ENCODE measurements at places on chromosomes 7 and 10.

DNA sequence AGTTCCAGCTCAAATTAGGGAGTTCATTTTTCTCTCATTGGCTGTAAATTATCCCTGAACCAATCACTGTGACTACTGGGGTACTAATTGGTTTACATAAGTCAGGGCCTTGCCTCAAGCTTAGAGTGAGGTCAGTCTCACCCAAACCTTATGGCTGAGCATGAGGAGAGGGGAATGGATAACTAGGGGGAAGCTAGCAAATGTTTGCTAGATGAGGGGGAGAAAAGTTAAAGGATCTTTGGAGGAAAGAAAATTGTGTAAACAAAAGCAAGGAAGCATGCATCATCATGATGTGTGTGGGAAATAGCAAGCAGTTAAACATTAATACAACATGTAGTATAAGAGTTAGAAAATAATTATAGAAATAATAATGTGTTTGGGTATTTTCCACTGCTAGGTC lies 121.9 kb downstream of the BBS9 start:
- no peak for DNase-seq

- no peak for DNase-seq
These were observed 314.9 kb downstream of the RPS24 start for GRCh38 chr10:78348411-78349164.

- DNase-seq: no peak
These were observed 17.6 kb upstream of the SNX13 start for GRCh38 chr7:17957871-17958270.

DNA sequence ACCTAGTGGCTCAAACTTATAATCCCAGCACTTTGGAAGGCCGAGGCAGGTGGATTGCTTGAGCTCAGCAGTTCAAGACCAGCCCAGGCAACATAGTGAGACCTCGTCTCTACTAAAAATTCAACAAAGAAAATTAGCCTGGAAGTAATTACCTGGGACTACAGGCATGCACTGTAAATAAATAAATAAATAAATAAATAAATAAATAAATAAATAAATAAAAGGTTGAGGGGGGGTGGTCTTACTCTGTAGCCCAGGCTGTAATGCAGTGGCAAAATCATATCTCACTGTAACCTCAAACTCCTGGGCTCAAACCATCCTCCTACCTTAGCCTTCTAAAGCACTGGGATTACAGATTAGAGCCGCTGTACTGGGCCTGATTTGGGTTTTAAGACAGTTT lies 50.5 kb downstream of the RALA start:
- no peak for DNase-seq

DNA sequence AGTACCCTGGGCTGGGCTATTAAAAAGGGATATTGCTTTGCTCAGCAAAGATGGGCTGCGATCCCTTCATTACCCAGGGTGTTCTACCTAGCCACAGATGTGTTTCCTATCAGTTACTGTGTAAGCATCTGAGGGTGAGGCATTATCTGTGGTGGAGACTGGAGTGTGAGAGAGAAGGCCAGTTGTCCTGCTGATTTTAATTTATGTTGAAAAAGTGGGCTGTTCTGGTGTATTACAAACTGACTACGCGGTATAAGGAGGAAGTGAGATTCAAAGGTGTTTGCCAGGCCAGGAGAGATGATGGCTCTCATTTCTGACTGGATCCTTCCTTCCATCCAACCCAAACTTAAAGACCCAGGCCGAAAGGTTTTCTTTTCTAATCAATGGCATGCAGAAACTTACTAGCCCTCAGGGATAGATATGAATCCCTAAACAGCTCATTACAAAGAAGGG lies 7.6 kb downstream of the TCF7L2 start:
- no peak for DNase-seq

- DNase-seq: no peak
These were observed 79.1 kb downstream of the USP6NL start for GRCh38 chr10:11532306-11532705.

GRCh38 chr10:127715782-127716378 lies 21.1 kb upstream of the FOXI2 start:
- peak; percentile 37 for DNase-seq

DNA sequence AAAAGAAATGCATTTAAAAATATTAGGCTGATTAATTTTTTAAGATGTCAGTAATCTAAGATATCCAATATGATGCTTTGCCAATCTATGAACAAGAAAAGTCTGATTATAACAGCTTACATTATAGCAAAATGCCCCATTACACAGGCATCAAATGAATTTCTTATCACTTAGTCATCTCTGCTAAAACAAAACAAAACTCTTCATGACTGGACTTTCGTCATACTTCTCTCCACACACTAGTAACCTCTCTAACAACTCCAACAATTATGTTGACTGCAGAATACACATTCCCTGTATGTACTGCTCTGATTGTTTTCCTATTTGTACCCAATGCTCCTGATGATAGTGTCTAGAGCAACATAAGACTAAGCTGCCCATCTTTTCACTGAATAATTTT lies 3.8 kb upstream of the MKI67 start:
- DNase-seq: peak; percentile 19

DNA sequence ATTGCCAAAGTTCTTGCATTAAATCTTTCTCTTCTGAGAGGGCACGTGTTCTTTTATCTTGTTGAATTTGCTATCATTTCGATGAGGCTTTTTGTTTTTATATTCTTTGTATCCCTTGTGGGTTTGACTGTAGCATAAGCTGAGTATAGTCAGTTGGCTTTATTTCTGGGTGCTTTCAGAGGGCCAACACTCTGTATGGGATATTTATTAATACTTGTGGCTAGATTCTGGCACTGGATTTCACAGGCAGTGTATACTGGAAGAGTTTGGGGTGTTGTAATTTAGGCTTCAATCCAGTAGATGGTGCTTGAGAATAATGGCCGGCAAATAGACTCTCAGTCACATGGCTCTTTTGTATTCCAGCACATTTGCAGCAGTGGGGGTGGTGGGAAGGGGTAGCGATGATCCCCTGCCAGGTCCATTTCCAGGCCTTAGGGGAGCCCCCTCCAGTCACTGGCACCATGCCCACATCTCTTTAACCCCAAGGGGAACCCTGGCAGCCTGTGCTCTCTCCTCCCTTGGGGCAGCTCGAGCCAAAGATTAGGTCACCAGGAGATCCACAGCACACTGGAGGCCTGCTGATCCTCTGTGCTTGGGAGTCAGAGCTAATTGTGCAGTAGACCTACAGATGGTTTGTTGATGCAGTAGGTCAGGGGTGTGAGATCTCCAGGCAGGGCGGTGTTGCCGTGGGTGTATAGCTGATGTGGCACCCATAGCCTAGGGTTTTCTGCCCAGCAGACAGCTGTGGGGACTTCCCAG lies 81.8 kb downstream of the PTPN20 start:
- DNase-seq: peak; percentile 75

DNA sequence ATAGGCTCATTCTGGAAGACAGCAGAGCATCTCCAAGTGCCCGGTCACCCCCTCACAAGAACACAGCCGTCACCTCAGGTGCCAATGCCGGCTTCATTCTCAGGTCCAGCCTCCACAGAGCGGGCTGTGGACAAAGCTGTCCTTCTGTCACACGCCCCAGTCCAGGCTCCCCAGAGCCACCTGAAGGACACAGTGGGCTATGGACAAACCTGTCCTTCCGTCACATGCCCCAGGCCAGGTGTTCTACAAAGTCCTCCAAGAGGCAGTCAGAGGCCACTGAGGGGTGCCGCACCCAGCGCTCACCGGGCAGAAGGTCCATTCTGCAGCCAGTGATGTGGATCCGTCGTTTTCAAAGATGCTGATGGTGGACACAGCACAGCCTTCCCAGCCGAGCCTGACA lies 173.2 kb upstream of the PPP2R2D start:
- no peak for DNase-seq

DNA sequence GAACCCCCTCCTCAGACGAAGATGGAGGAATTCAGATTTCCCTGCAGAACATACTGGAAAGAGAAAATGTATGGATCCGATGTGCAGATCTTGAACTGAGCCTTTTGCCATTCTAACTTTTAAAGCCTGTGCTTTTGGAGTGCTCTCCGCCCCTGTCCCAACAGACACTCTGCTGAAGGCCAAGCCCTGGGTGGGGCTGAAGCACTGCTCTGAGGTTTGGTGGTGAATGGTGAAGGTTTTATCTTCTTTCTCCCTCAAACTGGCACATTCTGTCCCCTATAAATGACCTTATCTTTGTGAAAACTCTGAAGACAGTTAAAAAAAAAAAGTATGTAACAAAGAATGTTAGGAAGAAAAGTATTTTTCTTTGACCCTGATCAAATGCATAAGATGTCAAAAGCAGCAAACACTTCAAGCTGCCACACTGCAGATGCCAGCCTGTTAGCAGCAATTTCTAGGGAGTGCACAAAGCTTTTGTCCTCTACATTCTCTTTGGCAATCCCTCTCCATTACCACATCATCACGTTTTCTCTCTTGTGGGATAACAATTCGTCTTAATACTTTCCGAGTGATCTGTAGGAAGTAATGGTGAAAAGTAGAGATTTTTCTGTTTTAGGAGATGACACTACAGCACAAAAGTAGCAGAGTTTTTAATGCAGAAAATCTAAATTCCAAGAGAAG lies 137.3 kb upstream of the CCDC6 start:
- DNase-seq: no peak

DNA sequence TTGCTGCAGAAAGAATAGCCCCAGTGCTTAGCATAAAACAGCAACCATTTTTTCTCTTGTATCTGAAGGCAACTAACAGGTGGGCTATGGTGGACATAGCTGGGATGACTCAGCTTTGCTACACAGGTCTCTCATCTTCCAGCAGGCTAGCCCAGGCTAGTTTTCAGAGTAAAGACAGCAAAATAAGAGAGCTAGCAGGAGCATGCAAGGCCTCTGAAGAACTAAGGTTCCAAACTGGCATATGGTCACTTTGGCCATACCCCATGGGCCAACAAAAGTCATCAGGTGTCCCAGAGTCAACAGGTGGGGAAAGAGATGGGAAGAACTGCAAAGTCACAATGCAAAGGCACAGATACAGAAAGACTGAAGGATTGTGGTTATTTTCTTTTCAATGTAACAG lies 571.6 kb upstream of the MGMT start:
- DNase-seq: no peak

All from suppressor macrophage treated with lipopolysaccharide for 4 hours (primary cell).